ENCODE measurements at places on chromosomes 2 and 18.

GRCh38 chr2:21501376-21502027, 377.7 kb downstream of the TDRD15 start:
- DNase-seq = no peak

DNA sequence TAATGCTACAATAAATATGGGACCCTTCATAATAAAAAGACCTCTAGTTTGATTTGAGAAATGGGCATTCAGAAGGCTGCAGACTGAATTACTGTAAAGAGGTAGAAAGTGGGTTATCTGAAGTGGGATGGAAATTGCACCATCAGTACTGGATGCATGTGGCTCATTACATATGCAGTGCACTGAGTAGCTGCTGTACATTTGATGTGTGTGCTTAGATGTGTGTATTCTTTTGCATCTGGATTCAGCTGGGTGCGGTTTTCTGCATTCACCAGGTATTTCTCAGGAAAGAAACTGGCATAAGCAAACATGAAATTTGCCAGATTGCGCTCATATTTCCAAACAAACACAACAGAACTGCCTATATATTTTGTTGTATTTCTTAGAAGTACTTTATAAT, 38.2 kb downstream of the NDC80 start:
- DNase-seq = no peak

DNA sequence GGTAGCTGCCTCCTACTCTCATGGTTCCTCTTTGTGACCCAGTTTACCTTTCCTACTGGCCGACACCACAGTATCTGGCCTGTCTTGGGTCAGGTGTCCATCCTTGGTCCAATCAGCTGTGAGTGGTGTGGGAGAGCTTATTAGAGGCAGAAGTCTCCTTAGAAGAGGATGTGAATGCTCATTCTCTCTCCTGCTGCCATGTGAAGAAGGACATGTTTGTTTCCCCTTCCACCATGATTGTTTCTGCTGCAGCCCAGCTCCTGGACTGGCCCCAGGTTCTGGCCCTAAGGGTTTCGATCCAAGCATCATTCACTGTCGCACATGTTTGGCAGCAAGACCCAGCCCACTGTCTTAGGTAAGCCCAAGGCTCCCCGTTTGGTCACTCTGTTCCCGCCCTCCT, 55.3 kb upstream of the TGIF1 start:
- no peak for DNase-seq

- no peak for DNase-seq
Observed at GRCh38 chr2:219125225-219125885, 35.3 kb downstream of the NHEJ1 start.

DNA sequence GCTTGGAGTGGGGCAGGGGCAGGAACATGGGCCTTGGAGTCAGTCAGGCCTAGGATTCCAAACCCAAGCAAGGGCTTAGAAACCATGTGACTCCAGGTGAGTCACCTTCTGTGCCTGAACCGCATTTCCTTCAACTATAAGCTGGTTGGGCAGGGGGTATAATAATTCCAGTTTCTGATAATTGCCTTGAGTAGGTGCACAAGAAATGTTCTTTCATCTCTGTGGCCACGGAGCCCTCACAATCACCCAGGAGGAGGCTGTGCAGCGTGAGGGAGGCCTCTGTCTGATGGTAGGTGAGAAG, 112.1 kb upstream of the HAAO start:
- DNase-seq = no peak

DNA sequence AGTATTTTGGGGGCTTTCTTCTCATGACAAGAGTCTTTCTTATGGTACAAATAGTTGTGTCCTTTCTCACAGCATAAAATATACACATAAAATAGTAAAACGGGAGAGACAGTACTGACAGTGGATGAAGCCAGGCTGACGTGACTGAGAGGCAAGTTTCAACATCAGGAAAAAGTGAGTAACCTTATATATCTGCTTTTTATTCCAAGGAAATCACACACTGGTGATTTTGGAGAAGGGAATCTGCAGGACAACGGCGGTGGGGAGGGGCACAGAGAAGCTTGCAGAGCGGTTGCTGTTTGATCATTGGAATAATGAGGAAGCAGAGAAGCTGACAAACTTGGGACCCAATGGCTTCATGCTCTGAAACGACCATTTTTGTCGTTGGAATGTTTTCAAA, 130.6 kb upstream of the ZNF236 start:
- DNase-seq = no peak

GRCh38 chr2:65639156-65639864, 206.9 kb upstream of the SPRED2 start:
- no peak for DNase-seq

DNA sequence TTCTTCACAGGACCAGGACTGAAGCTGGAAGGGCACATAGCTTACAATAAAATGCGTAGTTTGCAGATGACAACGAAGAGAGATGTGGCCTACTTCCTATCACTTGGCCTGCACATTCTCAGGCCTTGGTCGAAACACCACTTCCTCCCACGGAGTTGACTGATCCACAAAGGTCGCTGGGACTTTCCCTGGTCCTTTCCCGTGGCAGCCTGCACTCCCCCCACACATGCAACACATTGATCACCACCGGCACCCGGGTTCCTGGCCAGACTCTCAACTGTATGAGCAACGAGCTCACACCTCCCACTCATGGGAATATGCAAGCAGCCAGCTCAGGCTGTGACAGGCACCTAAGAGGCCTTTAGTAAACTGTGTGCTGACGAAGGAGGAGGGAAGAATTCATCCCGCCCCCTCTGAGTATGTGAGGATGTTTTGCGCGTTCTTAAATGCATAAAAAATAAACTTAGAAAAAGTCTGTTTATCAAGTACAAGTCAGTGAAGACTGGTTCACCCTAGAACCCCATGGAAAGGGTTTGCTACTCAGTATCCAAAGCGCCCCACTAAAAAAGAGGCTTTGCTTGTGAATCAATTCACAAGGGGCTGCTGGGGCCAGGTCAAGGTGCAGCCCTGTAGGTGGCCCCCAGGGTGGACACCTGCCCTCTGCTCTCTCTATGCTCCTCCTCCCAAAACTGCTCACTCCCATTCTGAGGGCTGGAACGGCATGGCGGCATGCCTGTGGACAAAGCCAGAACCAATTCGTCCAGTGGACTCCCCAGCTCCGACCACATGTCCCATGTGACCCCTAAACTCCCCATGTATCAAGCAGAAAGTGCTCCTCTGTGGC, 154.3 kb downstream of the EIPR1 start:
- peak; percentile 32 for DNase-seq

DNA sequence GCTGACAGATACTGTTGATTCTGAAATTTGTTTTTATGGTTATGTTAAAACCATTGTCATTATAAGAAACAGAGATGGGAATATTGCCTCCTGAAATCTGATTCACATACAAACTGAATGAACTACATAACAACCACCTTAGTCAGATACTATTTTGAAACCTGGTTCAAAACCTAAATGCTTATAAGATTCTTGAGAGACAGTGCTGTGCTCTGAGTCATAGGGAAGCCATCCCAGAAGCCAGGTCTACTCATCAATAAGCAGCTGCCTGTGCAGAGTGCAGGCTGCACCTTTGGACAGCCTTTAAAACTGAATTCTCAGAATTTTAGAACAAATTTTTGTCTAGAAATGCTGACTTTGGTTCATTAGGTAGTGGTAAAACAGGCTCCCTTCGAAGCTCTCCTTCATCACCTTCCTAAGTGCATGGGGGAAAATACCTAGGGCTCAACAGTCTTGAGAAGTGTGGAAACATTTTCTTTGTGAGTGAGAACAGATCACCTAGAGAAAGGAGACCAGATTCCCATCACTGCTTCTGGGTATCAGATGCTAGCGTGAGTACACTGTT, at the start of gene SERPINB7:
Gene SERPINB7 (plus strand): TSS at position 253 of the 565 bp plus-strand sequence. CDS start 6,955 bp downstream, outside the sequence.
- no peak for DNase-seq

DNA sequence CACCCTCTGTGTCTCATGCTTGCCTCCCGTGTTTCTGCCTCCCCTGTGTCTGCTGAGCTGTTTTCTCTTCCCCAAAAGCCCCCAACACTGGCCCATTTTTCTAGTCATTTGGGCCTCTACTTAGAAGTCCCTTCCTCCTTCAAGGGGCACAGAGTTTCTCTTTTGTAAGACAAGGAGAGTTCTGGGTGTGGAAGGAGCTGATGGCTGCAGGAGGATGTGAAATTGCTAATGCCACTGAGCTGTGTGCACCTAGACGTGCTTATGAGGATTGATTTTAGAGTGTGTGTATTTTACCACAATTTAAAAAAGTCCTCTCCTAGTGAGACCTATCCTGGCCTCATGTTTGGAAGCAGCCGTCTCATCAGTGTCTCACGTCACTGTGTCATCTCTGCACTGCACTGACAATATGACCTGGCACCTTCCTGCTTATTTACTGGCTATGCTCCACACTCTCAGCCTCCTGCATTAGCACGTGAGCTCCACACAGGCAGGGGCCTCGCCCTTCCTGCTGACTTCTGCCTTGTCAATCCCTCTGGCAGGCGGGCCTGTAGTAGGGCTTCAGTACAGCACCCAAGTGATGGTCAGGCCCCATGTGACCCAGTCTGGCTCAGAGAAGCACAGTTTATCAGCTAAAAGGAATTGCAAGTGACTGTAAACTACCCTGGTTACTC, 8.0 kb upstream of the MBP start:
- no peak for DNase-seq

GRCh38 chr2:237701859-237702390, 74.5 kb downstream of the LRRFIP1 start:
- DNase-seq = no peak

- no peak for DNase-seq
Observed at GRCh38 chr2:170831115-170831514, 14.4 kb downstream of the GAD1 start.

GRCh38 chr18:46624127-46624526, 32.9 kb downstream of the LOXHD1 start:
- no peak for DNase-seq

DNA sequence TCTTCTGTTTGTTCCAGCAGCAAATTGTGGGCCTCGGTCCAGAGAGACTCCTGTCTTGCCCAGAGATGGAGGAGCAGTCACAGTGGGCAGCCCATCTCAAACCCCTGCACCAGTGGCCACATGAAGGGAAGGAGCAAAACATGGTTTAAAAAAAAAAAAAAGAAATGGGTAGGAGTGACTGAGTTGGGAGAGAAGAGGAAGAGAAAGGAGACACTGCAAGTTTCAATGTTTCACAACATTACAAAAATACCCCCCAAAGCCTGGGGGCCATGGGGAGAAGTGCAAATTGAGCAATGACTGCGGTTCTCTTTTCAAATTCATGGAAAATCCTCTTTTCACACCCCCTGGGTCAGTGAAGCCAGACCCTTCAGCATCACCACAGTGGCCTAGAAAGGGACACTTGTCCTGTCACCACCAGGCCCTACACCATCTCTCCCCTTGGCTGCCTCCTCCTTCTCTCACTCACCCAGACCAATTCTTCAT, 117.1 kb downstream of the ZFP36L2 start:
- DNase-seq = peak; percentile 21

DNA sequence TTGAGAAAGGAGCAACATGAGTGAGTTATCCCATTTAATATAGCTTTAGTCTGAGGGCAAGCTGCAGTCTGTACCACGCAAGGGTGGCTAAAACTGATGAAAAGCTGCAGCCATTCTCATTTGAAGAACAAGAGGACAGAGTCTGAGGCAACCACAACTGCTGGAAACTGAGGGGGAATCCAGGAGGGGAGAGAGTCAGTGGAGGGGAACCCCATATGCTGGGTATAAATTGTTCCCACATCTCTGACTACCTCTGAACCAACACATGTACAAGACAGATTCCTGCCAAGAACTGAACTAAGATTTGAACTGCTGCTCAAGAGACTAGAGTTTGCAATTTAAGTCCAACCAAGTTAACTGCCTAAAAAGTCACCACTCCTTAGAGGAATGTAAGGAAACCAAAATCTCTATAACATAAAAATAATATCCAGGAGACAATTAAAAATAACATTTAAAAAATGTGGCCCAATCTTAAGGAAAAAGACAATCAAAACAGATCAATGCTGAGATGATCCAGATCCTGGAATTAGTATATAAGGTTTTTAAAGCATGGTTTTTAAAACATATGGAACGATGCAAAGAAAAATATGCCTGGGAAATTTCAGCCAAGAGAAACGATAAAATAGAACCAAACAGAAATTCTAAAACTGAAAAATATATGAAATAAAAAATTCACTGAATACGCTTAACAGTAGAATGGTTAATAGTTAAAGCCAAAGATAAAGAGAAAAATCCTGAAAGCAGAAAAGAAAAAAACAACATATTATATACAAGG, 11.2 kb downstream of the CWC22 start:
- no peak for DNase-seq

DNA sequence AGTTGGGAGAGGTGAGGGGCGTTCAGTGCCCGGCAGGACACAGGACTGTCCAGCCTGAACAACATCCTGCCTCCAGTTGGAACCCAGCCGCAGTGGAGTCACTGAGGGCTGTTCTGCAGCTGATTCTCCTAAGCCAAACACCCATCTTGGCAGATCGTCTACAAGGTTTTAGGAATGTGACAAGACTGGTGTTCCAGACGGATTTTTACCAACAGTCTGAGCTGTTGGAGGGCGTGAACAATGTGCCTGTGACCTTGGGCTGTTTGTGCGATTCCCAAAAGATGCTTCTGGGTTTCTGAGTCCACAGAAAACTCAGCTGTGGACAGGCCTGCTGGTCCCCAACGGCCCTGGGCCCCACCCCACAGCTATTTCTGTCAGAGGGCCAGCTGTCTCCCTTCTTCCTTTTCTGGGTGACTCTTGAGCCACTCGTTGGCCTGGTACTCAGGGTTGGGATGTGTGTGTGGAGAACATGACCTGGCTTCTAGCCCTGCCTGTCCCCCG, 5.7 kb downstream of the LRRFIP1 start:
- no peak for DNase-seq

All from endodermal cell (in vitro differentiated cells).